Muscle of leg (tissue), 16 donors: ENCODE measurements at places on chromosomes 16 and 17. TPM values are rescaled to one million over a fixed set of nuclear protein-coding genes. Genes with fewer than 3 reads are reported as not detected.

CCL11 gene
- polyA plus RNA-seq, result 0.30 TPM

IGFBP4 gene
- polyA plus RNA-seq, result 195 TPM

KRTAP4-9 gene
- not detected for polyA plus RNA-seq

AKAP1 gene
- polyA plus RNA-seq, result 83.4 TPM

ZG16 gene
- 0.13 TPM for polyA plus RNA-seq

LGALS9B gene
- not detected for polyA plus RNA-seq

RPAIN gene
- 36.3 TPM for polyA plus RNA-seq
